Activated T-helper 1 cell treated with Interleukin-2 at 50 U/mL for 16 hours (primary cell): ENCODE measurements at places on chromosomes 3 and 15.

GRCh38 chr15:42721016-42721415, 15.9 kb downstream of the CDAN1 start:
- DNase-seq, result no peak

- no peak for DNase-seq
These were observed 123.4 kb upstream of the MB21D2 start for GRCh38 chr3:193040836-193041672.

DNA sequence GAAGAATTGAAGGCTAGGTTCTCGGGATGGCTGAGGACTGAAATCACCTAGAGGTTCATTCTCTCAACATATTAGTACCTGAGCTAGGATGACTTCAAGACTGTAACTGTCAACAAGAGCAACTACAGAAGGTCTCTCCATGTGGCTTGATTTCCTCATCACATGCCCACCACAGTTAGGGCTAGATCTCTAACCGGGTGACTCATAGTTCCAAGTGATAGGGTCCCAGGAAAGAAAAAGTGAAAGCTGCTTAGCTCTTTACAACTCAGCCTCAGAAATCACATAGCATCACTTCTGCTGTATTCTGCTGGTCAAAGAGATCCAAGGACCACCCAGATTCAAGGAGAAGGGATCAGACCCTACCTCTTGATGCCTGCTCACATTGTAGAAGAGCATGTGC, 165.4 kb upstream of the AGTR1 start:
- no peak for DNase-seq

DNA sequence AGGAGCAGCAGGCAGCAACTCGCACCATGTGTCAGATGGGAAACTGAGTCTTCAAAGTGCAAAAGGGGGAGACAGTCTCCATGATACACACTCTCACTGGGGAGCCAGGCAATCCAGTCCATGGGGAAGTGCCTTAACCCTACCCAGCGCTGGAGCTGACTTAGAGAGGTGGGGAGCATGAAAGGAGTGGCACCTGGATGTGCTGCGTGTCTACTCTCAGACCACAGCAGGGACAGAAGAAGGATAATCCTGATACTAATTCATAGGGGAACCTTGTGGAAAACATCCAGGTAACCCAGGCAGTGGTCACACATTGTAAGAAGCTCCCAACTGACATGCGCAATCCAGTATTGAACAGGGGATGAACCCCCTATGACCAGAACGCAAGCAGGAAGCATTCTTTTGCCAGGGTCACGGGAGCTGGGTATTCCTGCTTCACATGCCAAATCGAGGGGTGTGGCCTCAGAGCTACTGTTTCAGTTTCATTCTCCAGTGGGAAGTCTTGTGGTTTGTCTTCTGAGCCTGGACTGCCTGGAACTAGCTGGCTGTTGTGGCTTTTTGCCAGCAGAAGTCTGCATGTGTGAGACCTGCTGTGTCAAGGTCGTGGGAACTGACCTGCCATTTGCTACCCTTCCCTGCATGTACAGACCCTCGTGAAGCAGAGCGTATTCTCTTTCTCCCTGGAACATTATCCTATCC, 367.6 kb upstream of the NDN start:
- no peak for DNase-seq

GRCh38 chr15:89976246-89976600, 24.9 kb upstream of the ZNF710 start:
- no peak for DNase-seq

DNA sequence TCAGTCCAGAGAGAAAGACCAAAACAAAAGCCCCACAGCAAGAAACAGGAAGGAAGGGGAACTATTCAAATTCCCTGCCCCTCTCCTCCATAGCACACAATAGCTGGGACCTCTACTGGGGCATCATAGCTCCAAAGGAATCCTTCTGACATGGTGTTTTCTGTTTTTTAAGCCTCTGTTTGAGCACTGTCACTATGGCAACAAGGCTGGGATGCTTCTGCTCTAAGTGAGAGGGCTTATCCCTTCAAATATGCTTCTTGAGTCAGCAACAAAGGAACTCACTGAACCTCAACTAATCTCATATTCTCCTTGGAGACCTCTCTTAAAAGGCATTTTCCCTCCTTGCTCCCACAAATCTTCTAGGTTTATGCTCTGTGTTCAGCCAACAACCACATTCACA, 40.5 kb downstream of the MYLK start:
- DNase-seq, result no peak

GRCh38 chr3:41000471-41000870, 198.8 kb upstream of the CTNNB1 start:
- no peak for DNase-seq

DNA sequence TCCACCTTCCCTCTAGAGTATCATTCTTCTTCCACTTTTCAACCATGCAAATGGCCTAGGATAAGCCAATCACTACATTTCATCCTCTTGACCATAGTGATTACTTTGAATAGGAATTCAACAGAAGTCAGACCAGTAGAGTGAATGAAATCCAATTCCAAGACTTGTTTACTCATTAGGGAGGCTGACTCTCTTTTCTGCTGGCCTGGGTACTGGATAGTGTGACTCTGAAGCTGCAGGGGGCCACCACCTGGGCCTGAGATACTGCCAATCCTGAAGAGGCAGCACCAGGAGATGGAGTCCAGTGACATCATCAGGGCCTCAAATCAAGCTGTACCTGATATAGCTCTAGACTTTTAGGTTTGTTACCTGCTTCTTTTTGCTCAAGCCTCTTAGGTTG, 7.0 kb upstream of the FSTL1 start:
- no peak for DNase-seq

GRCh38 chr3:154121701-154122551, 736 bp downstream of the ARHGEF26 start:
- no peak for DNase-seq

DNA sequence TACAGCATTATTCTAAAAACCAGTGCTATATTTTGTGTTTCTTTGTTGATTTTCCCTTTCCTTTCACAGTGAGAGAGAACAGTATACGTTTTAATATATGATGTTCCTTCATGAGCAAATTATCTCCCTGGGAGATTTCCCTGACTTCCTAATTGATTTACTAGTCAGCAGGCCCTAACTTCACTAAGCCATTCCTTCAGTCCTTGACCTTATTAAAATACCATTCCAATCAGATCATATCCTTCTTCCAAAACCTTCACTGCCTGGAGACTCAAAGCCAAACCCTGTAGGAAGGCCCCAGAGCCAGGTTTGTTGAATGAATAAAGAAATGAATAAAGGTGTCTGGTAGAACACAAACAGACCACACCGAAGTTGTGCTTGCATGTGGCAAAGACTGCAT, 43.8 kb upstream of the ARHGEF3 start:
- DNase-seq, result no peak

GRCh38 chr3:57060089-57060821, at the start of gene SPATA12:
SPATA12 (plus strand) TSS chr3:57060664; CDS start chr3:57073695, 13,031 bp downstream.
- no peak for DNase-seq

DNA sequence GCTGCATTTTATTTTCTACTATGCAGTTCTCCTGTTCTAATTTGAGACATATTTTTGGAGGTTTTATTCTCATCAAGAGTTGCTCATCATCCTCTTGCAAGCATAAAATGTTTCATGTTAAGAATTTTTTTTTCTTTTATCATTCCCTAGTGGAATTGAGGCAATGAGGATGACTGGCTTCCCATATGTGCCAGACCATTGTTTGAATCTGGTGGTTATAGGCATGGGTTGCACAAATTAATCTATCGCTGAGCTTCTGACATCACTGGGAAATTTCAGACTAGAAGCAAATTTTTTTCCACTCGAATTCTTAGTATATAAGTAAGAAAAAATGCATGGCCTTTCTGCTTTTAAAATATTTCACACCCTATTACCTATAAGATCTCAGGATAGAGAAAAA, 279.1 kb upstream of the PLSCR5 start:
- no peak for DNase-seq

- DNase-seq, result no peak
These were observed 26.0 kb upstream of the CORO2B start for GRCh38 chr15:68552773-68553172.
